ENCODE measurements at places on chromosomes 6 and 20.

- no peak for DNase-seq
Measured at GRCh38 chr6:70129341-70129740, 173.5 kb downstream of the COL9A1 start.

- DNase-seq: no peak
Measured at GRCh38 chr6:21019614-21020013, 485.4 kb downstream of the CDKAL1 start.

DNA sequence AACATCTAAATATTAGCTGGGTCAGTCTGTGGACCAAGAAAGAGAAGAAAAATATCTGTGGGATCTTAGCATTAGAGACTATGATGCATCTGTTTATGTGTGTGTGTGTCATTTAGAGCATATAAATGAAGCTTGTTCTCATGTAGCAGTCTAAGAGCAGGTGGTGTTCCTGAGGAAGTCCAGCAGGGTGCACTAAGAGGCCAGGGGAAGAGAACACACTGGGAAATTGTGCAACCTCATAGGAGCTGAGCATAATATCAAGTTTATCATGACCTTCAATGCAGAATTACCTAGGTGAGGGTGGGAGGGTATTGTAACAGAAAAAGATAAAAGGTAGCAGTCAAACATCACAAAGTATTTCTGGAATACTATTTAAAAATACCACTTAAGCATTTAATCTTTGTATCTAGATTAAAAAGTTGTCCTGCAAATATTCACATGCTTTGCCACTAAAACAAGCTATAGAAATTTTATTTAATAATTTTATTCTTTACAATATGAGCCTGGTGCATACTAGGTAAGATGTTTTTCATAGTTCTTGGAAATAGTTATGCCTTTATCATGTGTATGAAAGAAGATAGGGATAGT is 80.5 kb downstream of the SMPDL3A start:
- no peak for DNase-seq

DNA sequence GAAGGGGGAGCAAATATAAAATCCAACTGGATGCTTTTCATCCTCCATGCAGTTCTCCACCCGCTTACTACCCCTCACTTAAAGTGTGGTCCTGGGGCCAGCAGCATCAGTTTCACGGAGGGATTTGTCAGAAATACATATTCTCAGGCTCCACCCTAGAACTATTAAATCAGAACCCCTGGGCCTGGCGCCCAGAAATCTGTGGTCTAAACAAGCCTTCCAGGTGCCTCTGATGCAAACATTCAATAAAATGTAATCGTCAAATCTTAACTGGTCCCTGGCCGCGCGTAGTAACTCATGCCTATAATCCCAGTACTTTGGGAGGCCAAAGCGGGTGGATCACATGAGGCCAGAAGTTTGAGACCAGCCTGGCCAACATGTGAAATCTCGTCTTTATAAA is 47.7 kb downstream of the ATXN1 start:
- no peak for DNase-seq

- no peak for DNase-seq
Measured at GRCh38 chr6:162934844-162935243, 207.1 kb downstream of the PACRG start.

DNA sequence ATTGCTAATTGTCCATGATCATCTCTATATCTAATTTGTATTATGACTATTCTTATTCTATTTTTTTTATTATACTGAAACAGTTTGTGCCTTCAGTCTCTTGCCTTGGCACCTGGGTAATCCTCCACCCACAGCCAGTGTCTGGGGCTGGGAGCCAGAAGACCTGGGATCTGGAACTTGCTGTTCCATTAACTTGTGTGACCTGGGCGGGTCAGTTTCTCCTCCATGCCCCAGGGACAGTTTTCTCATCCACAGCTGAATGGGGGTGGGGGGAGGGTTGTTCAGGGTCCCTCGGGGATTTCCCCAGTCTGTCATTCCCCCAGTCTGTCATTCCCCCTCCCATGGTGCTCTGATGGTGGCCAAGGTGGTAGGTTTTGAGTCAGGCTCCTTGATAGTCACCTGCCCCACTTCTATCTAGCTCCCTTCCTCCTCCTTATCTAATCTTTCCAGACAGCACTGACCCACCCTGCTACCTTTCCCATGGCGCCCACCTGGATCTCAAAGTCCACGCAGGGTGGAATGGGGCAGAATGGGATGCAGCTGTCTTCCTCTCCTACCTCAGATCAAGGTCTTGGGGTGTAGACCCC is 10.9 kb downstream of the ITPR3 start:
- no peak for DNase-seq

GRCh38 chr6:56714982-56715456 is 72.3 kb upstream of the DST start:
- DNase-seq: no peak

DNA sequence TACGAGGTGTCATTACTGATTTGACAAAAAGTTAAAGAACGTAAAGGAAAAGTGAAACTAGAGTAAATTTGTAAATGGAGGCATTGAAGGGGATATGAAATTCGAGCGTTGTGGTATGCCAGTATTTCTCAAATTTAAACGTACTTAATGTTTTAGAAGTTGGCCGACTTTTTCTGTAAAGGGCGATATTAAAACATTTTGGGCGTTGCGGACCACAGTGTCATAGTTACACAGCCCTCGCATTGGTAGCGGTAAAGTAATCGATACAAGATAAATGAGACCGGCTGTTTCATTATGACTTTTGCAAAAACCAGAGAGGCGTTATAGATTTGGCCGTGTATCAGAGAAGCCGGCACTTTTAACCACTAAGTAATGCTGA is 39.6 kb downstream of the OR2B2 start:
- no peak for DNase-seq

DNA sequence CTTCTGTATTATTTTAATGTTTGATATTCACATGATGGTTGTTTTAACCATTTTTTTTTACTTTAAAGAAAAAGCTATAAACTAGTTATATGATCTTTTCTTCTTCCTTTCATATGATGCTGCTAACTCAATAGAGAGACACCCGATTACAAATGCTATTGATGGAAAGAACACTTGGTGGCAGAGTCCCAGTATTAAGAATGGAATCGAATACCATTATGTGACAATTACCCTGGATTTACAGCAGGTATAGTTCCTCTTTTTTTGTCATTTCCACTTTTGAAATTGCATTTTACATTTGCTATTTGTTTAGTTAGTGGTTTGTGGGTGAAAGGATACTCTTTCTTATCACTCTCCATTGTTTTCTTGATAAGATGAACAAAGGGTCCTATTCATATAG is 176.7 kb downstream of the LAMA2 start:
- DNase-seq: no peak
